ENCODE measurements at places on chromosomes 6 and 20.

DNA sequence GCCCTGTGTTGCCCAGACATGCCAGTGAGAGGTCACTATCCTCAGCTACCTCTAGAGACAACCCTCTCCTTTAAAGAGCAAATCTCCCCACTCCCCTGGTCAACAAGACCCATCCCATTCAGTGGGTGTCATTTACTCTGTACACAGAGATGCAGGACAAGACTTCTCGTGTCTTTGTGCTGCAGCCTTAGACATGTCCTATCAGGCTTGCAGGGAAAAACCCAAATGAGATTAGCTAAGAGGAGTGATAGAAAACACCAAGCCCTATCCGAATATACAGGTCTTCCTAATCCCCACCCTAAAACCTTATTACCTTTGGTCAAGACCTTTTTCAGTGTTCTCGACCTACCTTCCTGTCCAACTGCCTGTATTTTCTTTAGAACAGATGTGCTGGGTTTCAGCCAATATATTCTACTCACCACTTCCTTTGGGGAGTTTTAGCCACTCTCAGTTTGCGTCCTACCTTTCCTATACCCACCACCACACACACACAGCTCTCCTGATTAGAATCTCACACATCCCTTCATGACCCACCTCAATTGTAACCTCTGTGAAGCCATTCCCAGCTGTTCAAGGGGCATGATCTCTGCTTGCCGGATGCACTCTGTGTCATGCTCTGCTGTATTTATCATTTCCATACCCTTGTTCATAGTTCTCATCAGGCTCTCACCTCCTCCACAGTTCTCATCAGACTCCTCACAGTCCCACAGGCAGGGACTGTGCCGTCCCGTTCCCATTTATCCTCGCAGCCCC, 39.7 kb downstream of the TRAM2 start:
- no peak for DNase-seq

- no peak for DNase-seq
Measured at GRCh38 chr6:165515963-165516624, 146.9 kb downstream of the PDE10A start.

GRCh38 chr20:14885661-14886060, 548.2 kb upstream of the FLRT3 start:
- DNase-seq, result no peak

- DNase-seq, result no peak
Measured at GRCh38 chr6:15267221-15267620, 21.4 kb downstream of the JARID2 start.

DNA sequence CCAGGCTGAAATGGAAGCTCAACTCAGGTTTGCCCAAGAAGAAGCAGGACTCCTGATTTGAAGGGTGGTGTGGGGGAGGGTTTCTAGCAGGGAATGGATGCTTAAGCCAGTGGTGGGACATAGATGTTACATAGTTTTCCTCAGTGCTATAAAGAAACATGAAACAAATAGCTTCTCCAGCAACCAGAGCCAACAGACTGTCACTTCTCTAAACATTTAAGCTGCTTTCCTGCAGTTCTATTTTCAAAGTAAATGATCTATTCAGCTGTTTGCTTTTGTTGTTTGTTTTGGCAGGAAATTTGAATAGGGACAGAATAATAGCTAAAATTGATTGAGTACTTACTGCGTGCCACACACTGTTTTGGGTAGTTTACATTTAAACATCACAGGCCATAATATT, 169.0 kb downstream of the UST start:
- no peak for DNase-seq

DNA sequence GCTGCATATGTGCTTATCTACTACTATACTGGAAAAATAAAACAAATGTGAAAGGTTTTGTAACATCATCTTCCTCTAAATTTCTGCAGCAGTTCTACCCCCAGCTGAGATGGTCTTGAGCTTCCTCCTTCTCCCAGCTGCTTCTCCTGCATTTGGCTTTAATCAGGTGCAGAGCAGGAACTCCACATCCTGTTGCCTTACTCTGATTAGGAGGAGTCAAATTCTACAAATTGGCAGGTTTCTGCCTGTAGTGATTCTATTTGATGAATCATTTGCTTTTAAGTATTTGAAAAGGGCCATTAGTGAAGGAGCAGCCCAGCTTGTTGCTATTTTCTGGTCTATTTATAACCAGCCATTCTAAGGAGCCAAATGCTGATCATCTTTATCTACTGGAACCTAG, 224.5 kb downstream of the GMDS start:
- DNase-seq, result no peak

DNA sequence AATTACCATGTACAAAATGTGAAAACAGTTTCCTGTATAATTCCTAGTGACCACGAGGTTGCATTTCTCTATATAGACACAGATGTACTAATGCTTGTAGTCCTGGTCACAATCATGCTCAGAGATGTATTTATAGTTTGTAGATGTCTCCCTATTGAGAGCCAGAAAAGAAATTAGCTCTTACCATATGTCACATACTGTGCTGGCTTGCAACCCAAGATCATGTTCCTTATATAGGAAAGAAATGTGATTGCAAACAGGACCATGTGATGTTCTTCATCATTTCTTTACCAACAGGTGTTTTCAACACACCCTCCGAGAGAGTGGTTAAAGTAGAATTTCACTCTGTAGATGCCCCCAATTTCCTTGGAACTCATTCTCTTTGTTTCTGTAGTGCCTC, 369.4 kb downstream of the CBLN4 start:
- no peak for DNase-seq

- no peak for DNase-seq
Measured at GRCh38 chr6:145139140-145139850, 596.0 kb downstream of the EPM2A start.

DNA sequence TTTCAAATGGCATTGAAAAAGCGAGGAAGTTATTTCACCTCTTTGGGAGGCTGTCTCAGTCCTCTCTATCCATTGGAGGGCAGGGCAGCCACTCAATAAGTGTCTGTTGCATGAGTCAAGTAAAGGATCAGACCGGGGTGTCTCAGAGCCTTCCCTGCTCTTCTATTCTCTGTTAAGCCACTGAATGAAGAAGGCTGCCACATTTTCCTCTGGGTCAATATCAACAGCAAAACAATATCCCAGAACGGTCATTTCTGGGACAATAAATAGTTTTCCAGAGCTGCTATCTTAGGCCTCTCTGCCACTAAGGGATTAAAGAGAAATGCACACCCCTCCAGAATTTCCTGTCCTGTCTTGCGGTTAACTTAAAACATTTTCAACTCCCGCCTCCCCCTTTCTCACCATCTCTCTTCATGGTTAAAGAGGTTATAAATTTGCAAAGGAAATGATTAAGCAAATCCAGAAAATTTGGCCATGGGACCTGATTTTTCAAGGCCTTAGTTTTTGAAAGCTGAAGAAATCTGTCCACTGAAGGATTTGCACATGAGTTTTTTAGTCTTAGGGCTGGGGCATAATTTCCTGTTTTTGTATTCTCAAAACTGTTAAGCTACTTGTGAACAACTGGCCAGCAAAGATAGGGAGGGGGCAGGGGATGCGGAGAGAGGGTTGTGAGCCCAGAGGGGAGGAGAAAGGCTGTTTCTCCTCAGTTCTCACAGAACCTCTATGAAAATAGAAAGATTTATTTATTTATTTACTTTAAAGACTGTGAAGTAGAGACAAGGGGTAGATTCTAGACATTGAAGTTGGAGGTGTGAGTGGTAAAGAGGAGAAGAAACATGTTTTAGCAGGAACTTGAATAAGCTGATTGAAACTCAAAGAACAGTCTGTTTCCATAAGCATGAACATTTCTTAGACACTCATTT, 135.7 kb downstream of the BCAS1 start:
- DNase-seq, result no peak

DNA sequence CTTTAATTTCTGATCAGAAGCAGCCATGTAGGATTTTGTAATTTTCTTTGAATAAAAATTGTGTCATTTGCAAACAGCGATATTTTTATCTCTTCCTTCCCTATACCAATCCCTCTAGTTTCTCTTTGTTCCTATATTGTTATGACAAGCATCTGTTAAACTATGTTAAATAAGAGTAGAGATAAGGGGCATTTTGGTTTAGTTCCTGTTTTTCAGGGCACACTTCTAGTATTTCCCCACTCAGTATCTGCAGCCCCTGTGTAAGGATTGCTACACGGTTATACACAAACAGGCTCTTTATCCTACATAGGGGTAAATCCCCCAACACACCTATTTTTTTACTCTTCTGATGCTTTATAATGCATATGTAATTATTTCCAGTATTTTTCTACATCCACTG, 42.1 kb downstream of the TRERF1 start:
- DNase-seq, result no peak

GRCh38 chr20:44481719-44482416, 6.2 kb downstream of the TTPAL start:
- DNase-seq, result no peak

DNA sequence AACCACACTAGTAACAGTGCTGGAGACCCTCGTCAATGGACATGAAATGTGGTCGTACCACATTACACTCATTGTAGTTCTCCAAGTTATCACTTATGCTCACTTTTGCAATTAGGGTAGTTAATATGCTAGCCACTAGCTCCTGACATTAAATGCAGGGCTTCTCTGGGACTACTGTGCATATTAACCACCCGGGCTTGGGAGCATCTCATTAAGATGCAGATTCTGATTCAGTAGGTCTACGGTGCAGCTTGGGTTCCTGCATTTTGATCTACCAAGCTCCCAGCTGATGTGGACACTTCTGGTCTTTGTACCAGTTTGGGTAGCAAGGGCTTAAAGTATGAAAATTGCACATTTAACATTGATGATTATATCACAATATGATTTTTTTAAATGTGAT, 98.0 kb downstream of the ZFP64 start:
- no peak for DNase-seq

- no peak for DNase-seq
Measured at GRCh38 chr20:63807654-63808053, 23.4 kb downstream of the ZBTB46 start.

DNA sequence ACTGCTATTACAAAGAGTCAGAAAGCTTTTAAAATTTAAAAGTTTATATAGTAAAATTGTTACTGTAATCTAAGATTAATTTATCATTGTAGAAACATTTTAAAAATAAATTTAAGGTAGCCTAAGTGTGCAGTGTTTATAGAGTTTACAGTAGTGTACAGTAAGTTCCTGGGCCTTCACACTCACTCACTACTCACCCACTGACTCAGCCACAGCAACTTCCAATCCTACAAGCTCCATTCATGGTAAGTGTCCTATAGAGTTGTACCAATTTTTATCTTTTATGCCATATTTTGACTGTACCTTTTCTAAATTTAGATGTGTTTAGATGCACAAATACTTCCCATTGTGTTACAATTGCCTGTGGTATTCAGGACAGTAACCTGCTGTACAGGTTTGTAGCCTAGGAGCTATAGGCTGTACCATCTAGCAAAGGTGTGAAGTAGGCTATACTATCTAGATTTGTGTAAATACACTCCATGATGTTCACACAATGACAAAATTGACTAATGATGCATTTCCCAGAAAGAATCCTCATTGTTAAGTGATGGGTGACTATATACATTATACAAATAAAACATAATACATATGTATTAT, 10.2 kb upstream of the TMEM170B start:
- DNase-seq, result no peak

DNA sequence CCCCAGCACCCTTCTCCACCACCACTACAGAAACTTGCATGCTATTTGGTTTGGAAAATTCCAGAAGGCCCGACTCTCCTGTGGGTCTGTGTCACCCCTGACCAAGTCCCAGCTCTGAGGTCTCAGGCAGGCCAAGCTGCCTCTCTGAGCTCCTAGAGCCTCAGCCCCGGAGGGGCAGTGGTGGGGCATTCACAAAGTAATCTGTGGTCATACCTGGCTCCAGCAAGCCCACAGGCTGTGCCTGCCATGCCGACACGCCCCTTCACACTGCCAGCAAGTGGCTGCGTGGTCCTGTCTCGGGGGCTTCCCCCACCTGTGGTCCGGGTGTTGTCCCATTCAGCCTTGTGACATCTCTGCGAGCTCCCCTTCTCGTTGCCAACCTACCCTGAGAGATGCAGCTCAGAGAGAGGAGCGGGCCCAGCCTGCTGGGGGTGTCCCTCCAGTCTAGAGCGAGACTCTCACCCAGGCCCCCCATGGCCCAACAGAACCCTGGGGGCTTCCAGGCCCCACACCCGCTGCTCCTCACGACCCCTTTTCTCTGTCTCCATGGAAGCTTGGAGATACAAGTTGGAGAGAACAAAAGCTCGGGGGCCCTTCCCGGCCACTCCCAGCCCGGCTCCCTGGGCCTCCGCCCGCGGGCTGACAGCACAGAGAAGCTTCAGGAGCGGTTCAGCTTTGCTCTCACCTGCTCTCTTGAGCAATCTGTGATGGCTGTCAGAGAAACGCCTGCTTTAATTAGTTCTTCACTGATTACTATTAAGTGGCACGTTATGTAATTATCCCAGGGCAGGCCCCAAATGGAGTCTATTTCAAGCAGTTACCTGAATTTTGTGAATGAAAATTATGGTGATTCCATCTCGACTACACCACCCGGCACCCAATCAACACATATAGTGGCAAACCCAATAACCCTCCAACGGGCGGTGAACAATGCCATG, 147.7 kb upstream of the PHACTR3 start:
- no peak for DNase-seq

Measured in stimulated activated CD8-positive, alpha-beta memory T cell treated with anti-CD3 and anti-CD28 coated beads, Interleukin-2, amount 100 ng/mL, for 1 hour (primary cell).